Activated CD8-positive, alpha-beta memory T cell treated with anti-CD3 and anti-CD28 coated beads for 1 hour (primary cell): ENCODE measurements at places on chromosomes 5 and 9.
A peak's percentile ranks its signal among the peaks of the same experiment; 100 is the strongest.

DNA sequence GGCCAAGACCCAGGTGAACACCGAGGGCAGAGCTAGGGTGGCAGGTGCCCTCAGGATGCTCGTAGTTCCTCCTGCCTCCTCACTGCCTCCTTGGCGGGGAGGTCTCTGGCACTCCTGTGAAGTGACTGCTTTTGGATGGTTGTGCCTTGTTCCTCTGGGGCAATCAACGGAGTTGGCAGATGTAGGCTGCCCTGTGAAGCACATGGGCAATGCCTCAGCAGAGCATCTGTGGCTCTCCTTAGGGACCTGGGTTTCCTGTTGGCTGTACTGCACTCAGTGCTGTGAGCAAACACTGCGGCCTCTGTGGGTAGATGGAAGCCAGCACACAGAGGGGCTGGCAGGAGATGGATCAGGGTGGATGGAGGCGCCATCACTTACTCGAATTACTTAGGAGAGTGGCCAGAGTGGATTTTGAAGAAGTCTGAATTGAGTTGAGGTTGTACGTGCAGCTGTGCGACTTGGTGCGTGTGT is 71.4 kb upstream of the COL5A1 start:
- no peak for DNase-seq

DNA sequence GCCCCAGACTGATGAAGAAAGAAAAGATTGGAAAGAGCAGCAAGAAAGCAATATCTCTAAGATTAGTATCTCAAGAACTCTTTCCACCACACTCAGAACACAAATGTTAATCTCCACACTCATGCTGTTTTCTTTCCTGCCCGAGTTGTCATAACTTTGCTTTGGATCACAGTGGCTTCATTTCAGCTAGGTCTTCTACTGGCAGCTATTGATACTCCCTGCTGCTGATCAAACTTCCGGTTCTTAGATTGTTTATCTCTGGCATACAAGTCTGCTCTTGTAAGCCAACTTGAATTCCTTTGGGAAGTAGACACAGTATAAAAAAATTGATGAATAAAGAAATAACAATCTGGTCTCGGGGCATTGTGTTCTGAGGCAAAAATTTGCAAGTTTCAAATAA is 77.7 kb upstream of the SPEF2 start:
- no peak for DNase-seq

DNA sequence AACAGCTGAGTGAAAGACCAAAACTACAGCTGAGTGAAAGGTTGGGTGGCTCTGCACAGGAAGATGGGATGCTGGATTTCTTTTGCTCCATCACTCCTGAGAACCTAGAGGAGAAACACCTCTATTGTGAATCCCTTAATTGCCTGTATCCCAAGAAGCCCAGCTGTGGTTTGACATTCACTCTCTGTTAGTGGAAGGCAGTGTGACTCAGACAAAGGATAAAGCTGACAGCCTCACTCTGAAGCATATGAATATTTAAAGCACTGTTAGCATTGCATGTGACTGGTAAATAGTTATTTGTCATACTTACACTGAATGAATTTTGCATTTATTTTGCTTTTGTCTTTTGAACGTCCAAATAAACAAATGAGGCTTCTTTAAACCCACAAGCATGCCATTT is 367.1 kb upstream of the RIOK2 start:
- DNase-seq: no peak

DNA sequence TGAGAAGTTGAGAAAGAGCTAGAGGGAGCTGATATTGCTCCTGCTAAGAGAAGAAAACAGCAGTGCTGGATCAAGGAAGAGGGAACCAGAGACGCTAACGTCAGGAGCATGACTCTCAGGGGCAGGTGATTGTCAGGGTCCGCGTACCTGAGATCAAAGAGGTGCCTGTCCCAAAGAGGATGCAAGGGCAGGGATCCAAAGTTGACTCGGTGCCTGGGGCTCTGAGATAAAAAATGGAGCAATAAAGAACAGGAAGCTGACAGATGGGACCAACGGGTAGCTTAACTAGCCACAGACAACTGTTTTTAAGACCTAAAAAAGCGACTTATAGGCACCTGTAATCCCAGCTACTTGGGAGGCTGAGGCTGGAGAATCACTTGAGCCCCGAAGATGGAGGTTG is 517.8 kb downstream of the IRX1 start:
- DNase-seq: no peak

DNA sequence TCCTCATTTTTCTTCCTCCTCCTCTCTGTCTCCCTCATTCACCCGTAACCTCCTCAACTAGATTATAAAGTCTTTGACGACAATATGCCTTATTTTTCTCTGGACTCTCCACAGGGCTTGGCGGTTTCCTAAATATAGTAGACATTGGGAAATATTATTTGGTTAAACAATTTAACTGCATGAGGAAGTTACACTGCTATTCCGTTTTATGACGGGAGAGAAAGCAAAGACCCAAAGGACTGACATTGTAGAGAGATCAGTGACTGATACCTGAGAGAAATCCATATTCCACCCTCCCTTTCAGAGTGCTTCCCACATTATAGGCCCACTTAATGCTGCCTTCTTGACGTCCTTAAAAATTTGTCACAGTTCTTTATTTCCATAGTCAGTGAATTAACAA is 51.2 kb downstream of the GDA start:
- DNase-seq: no peak

GRCh38 chr9:129770741-129771140 is 17.9 kb upstream of the PTGES start:
- no peak for DNase-seq

DNA sequence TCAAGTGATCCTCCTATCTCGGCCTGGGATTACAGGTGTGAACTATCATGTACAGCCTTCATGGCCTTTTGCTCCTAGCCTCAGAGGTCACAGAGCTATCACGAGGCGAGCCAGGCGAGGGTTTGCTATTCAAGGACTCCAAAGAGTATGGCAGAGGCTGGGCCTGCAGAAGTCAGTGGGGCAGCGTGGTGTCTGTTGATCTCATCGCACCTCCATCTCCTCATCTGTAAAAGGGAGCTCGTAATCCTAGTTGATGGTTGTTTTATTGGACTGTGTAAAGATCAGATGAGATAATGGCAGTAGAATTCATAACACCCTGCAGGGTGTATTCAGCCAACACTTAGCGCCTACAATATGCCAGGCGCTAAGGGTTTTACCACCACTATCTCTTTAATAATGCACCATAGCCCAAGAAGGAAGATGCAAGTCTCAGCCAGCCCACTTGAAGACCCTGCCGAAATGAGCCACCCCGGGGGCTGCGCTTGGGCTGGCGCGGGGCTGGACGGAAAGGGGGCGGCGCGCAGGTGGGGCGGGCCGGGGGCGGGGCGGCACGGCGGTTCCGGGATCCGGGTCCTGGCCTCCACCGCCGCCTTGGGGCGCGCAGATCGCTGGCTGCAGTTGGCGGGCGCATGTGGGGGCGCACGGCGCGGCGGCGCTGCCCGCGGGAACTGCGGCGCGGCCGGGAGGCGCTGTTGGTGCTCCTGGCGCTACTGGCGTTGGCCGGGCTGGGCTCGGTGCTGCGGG is at the start of gene GALNT12:
Gene GALNT12, plus strand, starts transcription at position 601 of the 744 bp plus-strand sequence. Its CDS starts 29 bp downstream, at position 630.
- peak; percentile 41 for DNase-seq

DNA sequence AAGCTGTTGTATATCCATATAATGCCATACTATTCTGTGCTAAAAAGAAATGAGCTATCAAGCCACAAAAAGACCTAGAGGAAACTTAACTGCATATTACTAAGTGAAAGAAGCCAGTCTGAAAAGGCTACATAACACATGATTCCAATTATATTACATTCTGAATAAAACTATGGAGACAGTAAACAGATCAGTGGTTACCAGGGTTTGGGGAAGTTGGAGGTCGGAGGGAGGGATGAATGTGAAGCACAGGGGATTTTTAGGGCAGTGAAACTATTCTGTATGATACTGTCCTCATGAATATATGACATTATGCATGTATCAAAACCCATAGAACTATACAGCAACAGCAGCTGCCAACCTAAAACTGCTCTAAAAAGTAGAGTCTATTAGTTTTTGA is 5.6 kb upstream of the RFK start:
- no peak for DNase-seq

DNA sequence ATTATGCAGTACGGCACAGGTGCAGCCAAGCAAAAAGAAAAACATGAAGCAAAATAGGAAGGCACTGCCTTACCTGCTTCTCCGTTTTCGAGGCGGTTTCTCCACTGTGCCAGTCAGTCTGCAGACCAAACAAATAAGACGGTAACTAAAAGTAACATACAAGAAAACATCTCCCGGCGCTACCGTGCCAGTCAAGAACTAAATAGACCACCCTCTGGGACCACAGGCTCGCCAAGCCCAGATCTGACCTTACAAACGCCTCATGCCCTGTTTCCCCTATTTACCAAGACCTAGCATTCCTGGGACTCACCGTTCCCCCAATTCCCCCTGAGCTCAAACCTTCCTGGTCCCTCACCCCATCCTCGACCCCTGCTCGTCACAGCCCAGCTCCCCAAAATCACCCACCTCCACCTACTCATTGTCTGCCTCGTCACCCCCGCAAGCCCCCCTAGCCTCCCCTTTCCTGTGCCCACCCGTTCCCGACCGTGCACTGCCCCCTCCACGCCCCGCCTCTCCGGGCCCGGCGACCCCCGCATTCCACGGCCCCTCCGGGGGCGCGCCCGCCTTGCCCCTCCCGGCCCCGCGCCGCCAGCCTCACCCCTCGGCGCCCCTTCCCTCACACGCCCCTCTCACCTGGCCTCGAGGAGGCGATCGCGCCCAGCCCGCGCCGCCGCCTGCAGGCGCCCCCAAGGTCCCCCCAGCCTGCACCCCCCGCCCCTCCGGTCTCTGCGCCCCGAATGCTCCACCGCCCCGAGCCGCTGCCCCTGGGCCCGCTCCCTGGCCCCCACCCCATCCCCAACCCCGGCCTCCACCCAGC is 560 bp downstream of the SCAI start:
- DNase-seq: no peak

GRCh38 chr9:95316274-95316673 is 1.2 kb downstream of the FANCC start:
- DNase-seq: no peak
